Stimulated activated CD8-positive, alpha-beta memory T cell treated with anti-CD3 and anti-CD28 coated beads, Interleukin-4, amount 100 ng/mL, for 4 hours (primary cell): ENCODE measurements at places on chromosomes 7 and 10.

DNA sequence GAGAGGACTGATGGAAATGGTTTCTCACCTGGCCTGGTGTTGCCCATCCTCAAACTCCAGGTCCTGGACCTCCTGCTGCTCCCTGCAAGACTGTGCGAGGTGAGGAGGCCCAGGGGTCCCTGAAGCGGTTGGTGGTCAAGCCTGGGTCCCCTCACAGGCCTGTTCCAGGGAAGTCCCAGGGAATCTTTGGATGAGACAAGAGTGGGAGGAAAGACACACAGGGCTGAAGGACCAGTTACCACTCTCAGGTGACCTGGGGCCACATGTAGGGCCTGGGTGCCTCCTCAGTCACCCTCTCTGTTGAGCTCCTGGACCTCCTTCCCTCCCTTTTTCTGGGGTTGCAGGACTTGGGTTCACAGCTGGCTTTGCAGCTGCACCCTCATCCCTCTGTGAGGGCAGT, 42.6 kb upstream of the CXCL12 start:
- DNase-seq: no peak

DNA sequence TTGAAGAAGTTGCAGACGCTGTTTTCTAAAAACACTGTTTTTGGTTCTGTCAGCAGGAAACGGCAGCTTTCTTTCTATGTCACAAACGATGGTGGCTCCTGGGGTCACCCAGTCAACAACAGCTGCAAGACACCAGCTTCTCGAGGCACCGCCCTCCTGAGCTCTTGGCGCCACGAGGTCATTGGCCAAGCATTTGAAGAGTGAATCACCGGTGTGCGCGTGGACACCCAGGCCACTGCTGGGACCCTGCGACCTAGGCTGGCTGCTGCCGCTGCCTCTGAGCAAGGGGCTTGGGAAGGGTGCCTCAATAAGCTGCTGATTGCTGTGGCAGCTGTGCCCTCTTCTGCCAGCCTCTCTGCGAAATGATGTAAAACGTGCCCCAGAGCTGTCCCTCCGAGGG, 22.5 kb upstream of the VIPR2 start:
- DNase-seq: no peak

DNA sequence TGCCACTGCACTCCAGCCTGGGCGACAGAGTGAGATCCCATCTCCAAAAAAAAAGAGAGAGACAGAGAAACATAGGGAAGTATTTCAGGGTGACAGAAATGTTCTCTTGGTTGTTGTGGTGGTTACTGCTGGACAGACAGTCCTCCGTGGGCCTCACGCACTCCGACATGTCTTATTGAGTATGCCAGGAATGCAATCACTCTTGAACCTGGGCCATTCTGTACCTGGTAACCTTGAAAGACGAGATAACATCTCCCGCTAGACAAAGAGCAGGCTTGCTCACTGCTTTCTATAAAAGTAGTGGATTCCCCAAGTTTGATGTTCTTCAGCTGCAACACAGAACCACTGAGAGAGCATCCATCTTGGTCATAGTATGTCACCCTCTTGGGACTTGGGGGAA, 6.7 kb downstream of the CACUL1 start:
- no peak for DNase-seq

- DNase-seq: no peak
Measured at GRCh38 chr7:139658908-139659675, 118.7 kb downstream of the HIPK2 start.

DNA sequence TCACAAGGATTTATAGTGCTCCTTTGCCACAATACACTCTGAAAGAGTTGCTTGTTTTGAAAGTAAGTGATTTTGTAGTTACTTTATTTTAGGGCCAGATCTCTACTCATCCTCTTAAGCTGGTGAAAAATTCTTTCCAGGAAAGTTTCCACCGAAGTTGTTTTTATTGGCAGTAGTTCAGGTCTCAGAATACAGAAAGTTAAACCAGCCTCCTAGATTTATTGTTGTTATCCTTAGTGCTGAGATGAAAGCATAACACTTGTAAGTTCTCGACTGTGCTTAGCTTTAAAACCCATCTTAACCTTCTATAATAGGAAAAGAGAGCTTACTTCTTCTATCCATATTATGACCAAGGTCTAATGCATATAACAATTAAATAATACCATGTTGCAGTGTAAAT, 5.5 kb downstream of the AP3M1 start:
- DNase-seq: no peak

DNA sequence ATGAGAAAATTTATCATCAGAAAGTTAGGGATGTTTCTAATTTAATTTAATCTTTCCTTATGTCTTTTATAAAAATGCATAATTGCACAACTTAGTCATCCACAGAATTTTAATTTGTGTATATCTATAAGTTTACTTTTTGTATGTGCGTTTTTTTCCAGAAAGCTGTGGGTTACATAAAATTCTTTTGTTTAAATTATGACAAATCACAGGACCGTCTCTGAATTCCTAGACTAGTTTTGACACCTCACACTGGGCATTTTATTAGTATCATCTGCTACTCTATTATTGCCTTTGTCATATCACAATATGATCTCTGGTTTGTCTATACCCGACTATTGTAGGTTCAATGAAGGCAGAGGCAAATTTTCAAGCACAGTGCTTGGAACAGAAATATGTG, 482.4 kb upstream of the SEMA3D start:
- no peak for DNase-seq

GRCh38 chr10:71262027-71262426, 49.7 kb downstream of the UNC5B start:
- no peak for DNase-seq

DNA sequence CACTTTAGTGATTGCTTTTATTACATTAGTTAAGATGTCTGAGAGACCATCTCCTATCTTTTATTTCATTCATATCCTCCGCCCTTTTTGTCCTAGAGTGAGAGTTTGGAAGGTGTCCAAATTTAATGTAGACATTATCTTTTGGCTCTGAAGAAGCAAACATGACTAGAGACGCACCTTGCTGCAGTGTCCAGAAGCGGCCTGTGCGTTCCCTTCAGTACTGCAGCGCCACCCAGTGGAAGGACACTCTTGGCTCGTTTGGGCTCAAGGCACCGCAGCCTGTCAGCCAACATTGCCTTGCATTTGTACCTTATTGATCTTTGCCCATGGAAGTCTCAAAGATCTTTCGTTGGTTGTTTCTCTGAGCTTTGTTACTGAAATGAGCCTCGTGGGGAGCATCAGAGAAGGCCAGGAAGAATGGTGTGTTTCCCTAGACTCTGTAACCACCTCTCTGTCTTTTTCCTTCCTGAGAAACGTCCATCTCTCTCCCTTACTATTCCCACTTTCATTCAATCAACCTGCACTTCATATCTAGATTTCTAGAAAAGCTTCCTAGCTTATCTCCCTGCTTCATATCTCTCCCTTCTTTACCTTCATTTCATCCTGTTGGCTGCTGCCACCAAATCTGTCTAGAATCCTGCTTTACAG, 10.4 kb upstream of the CLCN1 start:
- peak; percentile 60 for DNase-seq

DNA sequence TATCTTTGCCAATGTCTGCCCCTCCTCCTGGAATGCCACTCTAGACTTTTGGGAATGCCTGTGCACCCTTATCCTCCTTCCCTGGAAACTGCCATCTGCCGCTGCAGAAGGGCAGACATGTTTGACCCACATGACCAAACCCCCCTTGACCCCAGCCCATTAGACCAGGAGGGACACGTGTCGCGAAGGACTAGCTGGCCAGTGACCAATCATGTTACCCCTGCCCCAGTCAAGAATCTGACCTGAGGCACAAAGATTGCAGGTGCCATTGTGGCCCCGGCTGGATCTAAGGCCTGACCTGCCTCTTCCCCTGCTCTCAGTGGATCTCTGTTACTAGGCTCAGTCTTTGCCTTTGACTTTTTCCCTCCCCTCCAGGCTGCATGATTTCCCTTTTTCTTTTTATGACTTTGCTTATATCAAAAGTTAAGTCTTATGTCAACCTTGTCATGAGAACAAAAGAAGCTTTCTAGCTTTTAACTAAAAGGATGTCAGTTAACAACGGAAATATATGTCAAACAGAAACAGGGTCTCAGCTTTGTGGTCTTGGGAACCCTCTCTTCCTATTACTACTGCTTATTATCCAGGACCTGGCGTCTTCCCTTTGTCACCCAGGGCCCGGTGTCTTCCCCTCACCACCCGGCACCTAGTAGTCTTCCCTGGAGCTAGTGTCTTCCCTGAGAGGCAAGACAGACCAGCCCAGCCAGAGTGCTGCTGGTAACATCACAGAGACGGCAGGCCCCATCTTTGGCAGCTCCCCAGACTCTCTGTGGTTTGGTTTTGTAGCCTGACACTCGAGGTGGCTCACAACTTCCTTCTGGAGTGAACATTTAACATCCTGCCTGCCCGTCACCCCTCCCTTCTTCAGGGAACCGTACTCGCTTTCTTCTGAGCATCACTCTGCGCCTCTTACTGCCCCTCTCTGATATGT, 24.4 kb upstream of the PPIF start:
- DNase-seq: peak; percentile 39

DNA sequence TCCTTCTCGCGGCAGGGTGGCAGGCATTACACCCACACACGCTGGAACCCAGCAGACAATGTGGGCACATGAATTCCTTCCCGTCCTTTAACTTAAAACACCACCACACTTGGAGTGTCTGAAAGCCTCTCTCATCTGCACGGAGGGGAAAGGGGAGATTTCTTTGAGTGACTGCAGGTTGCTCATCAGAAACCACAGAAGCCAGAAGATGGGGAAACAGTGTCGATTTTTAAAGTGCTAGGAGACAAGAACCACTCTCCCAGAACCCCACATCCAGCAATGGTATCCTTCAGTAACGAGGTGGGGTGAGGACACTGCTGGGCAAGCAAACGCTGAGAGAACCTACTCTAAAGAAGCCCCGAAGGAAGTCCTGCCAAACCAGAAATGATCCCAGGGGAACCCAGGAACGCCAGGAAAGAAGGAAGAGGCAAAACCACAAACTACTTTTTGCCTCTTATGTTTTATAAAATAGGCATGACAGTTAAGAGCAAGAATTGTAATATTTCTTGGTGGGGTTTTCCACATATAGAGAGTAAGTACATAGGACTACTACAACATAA, 254.3 kb downstream of the ELFN1 start:
- no peak for DNase-seq

DNA sequence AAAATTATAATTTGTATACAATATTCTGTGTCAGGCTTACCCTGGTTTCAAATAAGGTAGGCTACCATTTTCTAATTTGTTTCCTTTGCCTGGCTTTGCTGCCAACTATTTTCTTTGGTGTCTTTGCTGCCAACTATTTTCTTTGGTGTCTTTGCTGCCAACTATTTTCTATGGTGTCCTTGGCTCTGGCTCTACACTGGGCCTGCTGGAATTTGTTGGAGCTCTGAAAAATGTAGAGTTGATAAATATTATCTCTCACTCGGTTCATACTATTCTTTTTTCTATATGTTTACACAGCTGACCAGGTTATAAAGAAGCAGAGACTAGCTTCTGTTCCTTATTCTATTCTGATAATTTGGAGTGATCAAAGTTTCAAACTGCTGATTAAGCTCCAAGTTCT, 768.0 kb upstream of the PHF14 start:
- no peak for DNase-seq

- no peak for DNase-seq
Measured at GRCh38 chr10:124063750-124064603, 29.4 kb downstream of the CHST15 start.

- DNase-seq: no peak
Measured at GRCh38 chr7:450036-450435, 69.6 kb downstream of the PDGFA start.

DNA sequence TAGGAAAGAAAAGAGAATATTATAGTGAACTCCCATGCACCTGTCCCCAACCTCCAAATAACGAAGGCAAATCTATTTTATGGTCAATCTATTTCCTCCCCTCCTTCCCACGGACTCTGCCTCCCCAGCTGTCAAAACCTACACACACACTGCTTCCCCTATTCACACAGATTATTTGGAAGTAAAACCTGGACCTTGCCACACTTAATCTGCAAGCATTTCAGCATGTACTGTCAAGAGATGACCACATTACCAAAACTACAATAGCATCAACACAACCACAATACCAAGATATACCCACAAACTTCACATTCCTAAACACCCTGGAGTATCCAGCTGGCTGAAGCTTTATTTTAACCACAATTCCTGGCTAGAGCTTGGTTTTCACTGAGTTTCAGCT, 27.8 kb upstream of the KCNK18 start:
- DNase-seq: no peak
